ENCODE measurements at places on chromosomes 11 and 22.

DNA sequence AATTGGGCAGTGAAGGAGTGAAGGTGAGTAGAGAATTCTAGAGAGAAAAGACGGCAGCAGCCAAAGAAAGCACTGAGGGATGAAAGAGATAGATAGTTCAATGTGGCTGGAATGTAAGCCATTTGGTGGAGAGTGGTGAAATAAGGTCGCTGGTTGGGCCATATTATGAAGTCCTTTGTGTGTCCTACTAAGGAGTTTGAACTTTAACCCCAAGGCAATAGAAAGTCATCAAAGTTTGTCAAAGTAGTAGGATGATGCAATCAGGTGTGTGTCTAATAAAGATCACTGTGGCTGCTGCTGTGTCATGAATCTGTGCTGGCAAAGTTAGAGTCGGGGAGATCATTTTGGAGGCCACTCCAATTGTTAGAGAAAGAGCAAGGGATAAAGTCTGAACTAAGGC, 18.7 kb downstream of the RNF121 start:
- no peak for DNase-seq

- DNase-seq = no peak
Measured at GRCh38 chr11:40425168-40425567, 1034.3 kb downstream of the LRRC4C start.

DNA sequence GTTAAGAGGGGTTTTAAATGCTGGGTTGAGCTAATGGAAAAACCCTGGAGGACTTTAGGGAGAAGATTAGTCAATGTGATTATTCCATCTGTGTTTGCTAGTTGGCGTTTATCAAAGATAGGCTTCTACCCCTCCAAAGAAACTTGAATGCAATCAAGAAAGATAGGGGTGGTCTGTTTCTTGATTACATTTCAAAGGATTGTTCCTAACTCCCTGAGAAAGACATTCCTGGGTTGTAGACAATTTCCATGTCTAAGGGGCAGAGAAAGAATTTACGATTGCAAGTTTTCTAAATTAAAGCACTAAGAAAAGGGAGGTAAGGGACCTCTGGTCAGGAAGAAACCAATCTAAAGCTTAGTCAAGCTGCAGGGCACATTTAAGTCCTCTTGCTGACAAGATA, 2268.7 kb downstream of the LRRC4C start:
- no peak for DNase-seq

DNA sequence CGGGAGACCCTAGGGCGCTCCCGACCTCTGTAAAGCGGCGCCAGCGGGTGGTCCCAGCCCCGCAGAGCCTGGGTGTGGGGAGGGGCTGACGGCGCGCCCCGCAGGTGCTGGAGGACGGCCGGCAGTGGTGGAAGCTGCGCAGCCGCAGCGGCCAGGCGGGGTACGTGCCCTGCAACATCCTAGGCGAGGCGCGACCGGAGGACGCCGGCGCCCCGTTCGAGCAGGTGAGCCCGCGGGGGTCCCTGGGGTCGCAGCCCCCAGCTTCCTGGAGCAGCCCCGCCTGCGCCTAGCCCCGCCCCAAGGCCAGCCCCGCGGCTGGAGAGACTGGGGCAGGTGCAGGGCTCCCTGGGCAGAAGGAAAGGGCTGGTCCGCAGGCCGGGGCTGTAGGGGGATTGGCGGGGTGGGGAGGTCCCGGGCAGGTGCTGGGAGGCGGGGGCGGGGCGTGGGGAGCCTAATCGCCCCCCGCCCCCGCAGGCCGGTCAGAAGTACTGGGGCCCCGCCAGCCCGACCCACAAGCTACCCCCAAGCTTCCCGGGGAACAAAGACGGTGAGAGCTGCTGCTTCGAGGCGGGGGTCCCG, 19.7 kb downstream of the EPS8L2 start:
- DNase-seq = no peak

DNA sequence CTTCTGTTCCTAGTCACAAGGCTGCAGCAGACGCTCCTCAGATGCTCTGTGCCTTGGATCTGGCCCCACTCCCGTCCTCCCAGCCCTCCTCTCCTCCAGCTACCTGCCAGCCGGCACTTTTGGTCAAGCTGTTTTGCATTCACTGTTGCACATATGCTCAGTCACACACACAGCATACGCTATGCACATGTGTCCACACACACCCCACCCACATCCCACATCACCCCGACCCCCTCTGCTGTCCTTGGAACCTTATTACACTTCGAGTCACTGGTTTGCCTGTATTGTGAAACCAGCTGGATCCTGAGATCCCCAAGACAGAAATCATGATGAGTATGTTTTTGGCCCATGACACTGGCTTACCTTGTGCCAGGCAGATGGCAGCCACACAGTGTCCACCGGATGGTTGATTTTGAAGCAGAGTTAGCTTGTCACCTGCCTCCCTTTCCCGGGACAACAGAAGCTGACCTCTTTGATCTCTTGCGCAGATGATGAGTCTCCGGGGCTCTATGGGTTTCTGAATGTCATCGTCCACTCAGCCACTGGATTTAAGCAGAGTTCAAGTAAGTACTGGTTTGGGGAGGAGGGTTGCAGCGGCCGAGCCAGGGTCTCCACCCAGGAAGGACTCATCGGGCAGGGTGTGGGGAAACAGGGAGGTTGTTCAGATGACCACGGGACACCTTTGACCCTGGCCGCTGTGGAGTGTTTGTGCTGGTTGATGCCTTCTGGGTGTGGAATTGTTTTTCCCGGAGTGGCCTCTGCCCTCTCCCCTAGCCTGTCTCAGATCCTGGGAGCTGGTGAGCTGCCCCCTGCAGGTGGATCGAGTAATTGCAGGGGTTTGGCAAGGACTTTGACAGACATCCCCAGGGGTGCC, 109.8 kb downstream of the BCR start:
- peak; percentile 85 for DNase-seq
